ENCODE measurements at places on chromosomes 6 and 20.

GRCh38 chr20:46604551-46605133 lies 46.6 kb downstream of the SLC13A3 start:
- no peak for DNase-seq

GRCh38 chr6:34938268-34938667 lies 49.2 kb downstream of the ANKS1A start:
- DNase-seq = no peak

DNA sequence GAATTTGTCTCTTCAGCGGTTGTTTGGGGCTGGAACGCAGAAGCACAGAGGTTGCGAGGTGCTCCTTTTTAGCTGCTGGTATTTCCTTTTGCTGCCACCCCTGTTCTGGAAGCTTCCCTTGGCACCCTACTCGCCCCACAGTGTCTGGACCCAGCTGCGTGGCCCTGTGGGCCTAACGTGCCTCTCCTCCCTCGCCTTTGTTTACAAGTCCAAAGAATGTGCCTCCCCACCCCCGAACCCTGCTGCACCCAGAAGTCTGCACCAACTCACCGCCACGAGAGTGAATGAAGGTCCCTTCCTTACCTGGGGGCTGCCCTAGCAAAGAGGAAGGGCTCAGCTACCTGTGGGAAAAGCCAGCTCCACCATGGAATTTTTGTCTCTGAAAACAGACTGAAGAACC lies 139.7 kb upstream of the RPS6KA2 start:
- no peak for DNase-seq

DNA sequence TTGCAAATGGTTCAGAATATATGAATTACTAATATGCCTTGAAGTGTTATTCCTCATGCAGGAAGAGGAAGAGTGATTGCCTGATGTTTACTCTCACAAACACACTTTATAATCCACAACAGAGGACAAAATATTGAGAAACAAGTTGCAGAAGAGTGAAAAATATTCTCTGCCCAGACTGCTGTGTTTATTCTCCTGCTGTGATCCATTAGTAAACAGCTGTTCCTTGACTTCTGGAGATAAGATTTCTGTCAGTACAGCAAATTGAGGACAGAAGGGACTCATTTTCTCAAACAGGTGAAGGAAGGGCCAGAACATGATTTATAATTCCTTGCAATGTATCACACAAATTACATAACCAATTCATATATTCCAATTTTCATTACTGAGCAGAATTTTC lies 148.0 kb downstream of the EPM2A start:
- no peak for DNase-seq

DNA sequence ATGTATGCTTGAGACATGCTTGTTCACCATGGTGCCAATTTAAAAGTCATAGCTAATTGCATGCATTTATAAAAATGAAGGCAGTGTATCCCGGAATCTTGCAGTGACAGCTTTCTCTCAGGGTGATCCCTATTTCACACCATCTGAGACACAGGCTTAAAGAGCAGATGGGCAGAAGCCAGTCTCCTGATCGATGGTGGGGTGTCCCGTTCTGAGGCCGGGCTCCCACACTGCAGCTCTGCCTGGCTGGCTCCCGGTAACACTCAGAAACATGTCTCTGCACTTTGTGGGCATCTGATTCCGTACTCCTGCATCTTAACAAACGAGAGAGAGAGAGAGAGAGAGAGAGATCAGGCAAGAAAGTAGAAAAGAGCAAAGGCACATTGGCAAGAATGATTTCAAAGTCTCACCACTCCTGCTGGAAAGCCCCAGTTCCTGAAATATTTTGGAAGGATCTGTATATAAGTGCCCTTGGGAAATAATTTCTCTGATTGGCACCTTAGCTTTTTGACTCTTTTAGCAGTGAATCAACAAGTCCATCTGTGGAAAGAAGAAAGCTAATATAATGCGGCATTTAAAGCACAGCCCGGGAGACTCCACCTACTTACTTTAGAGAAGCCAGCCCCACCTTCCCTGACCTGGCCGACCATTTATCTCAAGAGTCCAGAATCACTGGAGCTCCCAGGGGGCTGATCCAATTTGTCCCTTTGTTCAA lies 36.8 kb upstream of the EXOC2 start:
- DNase-seq = no peak

DNA sequence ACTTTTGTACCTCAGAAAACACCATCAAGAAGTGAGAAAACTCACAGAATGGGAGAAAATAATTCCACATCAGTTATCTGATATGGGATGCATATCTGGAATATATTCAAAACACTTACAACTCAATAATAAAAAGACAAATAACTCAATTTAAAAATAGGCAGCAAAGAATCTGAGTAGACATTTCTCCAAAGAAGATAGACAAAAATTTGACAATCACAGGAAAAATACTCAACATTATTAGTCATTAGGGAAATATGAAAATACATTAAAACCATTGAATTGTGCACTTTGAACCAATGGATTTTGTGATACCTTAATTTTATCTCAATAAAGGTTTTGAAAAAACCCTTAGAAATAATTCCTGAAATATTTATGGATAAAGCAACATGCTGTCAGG lies 36.9 kb upstream of the STMND1 start:
- DNase-seq = no peak

- DNase-seq = no peak
These were observed 111.5 kb upstream of the RPS6KA2 start for GRCh38 chr6:166738386-166739116.

GRCh38 chr20:45318386-45318939 lies 10.4 kb upstream of the MATN4 start:
- no peak for DNase-seq

DNA sequence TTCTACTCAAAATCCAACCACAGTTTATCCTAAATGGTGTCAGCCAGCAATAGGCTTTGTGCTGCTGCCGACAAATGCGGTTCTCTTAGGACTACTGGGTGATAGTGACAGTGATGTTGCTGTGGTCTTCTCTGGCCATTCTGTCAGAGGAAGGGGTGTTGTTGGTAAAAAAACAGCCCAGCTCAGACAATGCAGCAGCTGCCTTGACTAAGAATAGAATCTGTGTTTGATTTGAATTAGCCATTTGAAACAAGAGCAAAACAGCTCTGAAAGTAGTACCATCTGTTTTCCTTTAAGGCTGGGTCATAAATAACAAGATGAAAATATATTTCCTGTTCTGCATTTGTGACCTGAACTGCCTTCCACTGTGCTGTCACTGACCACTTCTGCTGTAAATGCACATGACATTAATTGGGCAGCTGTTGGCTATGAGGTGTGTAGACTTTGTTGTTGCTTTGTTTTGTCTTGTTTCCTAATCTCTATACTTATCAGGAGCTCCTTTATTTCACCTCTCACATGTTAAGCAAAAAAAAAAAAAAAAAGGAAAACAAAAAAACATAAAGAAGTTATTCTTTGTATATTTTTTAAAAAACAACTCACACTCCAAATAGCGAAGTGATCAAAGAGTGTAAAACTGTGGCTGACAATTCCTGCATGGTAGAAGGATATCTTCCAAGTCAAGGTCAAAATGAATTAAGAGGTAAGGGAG lies 497.8 kb upstream of the ARID1B start:
- DNase-seq = no peak

DNA sequence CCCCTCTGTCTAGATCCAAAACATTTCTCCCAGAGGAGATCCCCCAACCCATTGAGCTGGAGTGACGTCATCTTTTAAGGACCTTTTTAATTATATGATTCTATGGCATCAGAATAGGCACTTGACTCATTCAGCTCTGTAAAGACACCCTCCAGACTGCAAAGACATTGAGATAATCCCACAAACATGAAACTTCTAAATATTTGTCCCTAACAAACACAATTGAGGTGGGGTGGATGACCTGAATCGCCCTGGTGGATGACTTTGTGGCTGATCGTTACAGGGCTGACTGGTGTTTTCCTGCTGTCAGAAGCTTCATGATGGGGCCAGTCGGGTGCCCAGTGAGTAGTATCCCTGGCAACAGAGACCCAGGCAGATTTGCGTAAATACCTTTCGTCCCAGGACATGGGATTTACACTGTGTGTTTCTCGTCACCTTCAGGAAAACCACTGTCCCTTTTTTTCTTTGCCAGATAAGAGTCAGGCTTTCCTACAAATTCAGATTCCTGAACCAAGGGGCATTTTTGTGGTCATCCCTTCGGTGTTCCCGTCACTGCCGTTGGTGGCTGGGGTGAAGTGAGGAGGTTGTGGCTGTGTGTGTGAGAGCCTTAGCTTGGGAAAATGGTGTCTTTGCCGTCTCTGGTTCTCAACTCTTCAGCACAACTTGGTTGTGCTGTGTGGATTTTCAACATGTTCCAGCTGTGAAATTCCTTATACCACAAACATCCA lies 5.3 kb upstream of the PCK1 start:
- DNase-seq = no peak

GRCh38 chr20:57409672-57410397 lies 18.6 kb downstream of the RBM38 start:
- DNase-seq = no peak

DNA sequence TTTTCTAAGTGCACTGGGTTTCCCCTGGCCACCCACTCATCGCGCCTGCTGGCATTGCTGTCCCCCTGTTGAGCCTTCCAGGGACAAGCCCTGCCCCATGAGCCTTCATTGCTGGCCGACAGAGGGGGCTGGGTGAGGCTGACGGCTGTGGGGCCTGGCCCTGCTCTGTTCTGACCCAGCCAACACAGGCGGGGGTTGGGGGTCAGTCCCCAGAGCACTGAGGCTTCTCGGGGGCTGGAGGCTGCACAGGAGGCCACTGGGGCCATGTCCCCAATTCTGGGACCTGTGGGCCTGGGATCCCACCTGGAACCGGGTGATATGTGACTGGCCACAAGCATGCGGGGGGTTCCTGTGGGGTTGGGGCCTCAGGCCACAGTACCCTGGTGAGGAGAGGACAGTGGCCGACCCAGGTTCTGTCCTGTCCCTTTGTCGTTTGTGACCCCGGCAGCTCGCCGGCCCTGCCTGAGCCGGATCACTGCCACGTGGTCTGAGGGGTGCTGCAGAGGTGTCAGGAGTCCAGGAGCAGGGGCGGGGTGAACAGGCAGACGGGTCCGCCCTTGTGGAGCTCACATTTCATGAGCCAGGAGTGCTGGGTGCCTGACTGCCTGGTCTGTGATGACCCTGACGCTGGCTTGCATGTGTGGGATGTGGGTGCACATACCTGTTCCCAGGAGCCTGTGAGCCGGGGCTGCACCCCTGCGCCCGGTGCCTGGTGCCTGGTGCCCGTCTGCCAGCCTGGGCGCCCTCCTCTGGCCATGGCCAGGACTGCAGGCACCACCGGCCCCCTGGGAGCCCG lies 2.1 kb upstream of the COL20A1 start:
- DNase-seq = peak; percentile 91

- DNase-seq = no peak
These were observed 377.7 kb downstream of the THBS2 start for GRCh38 chr6:168875811-168876576.

GRCh38 chr6:35624341-35625070 lies 64.2 kb downstream of the FKBP5 start:
- DNase-seq = no peak

GRCh38 chr6:98454809-98455322 lies 379.5 kb upstream of the POU3F2 start:
- DNase-seq = no peak

DNA sequence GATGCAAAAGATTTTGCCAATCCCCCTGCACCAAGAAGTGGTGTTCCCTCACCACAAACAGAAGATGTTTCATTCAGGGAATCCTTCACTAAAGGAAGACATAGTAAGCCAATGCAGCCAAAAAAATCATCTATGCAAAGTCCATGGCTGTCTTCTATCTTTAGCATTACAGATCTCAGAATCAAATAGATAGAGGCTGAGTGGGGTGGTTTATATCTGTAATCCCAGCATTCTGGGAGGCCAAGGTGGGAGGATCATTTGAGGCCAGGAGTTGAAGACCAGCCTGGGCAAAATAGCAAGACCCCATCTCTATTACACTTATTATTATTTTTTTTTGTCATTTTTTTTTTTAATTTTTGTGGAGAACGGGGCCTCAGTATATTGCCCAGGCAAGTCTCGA lies 32.9 kb upstream of the ZNF217 start:
- no peak for DNase-seq

GRCh38 chr6:82702574-82702973 lies 339.0 kb downstream of the TPBG start:
- DNase-seq = no peak

DNA sequence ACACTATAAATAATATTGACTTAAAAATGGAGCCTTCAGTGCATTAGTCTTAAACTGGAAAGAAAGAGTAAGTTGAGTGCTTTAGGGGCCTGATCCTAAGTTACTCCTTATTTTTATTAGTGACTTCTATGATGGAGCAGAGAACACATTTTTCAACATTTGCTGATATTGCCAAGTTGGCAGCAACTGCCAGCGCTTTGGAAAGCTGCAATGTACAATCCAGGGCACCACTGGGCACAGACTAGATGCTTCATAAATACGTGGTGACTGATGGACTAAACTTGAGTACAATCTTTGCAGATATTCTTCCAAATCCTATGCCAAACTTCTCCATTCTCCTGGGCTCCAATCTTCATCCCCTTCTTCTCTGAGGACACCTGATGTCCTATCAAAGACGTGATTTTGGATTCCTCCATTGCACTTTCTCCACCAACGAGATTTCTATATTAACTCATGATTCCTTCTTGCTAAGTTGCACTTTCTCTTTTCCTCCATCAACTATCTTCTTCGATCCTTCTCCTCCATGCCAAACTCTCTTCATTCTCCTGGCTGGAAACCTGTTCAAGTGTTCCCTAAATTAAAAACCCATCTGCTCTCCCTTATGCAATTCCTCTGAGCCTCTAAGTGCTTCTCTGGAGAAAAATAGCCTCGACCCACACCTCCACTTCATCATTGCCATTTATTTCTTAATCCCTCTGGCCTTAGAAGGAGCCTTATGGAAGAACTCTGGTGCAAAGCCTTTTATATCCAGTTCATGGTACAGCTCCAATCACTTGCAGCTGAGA lies 28.5 kb upstream of the PAK5 start:
- DNase-seq = no peak

Measured in HuH-7 (cell line).